ENCODE measurements at places on chromosomes 1 and 21.

- no peak for DNase-seq
Measured at GRCh38 chr1:185260611-185261010, 56.4 kb downstream of the IVNS1ABP start.

GRCh38 chr1:181504399-181504842 lies 21.1 kb downstream of the CACNA1E start:
- DNase-seq, result no peak

DNA sequence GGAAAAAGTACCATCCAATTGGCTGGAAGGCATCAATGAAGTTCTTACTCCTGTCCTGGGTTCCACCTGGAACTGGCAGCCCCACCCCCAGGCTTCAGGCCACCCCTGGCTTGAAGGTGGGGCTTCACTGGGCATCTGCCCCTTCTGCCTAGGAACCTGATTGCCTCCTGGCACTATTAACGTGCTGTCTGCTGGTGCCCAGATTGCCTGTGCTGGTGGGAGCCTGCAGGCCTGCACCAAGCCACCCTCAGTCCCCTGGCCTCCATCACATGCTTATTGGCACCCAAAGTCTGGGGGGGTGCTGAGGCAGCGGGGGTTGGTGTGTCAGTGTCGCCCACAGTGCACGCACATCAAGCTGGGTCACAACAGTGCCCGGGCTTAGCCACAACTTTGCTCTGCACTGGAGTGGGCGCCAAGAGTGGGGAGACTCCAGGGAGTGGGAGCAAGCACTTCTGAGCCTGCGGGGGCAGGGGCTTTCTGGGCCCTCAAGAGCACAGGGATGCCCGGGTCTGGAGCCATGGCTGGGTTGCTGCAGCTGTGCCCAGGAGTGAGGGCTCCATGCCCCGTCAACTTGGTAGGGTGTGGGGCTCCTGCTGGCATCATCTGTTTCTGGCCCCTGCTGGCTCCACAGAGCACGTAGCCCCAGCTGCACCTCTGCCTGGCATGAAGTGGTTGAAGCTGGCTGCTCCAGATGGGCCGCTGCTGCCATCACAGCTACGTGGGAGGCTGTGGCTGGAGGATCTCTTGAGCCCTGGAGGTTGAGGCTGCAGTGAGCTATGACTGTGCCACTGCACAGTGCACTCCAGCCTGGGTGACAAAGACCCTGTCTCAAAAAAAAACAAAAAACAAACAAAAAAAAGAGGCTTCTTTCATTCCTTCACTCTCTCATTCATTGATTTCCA lies 4.1 kb upstream of the LSM10 start:
- DNase-seq, result no peak

DNA sequence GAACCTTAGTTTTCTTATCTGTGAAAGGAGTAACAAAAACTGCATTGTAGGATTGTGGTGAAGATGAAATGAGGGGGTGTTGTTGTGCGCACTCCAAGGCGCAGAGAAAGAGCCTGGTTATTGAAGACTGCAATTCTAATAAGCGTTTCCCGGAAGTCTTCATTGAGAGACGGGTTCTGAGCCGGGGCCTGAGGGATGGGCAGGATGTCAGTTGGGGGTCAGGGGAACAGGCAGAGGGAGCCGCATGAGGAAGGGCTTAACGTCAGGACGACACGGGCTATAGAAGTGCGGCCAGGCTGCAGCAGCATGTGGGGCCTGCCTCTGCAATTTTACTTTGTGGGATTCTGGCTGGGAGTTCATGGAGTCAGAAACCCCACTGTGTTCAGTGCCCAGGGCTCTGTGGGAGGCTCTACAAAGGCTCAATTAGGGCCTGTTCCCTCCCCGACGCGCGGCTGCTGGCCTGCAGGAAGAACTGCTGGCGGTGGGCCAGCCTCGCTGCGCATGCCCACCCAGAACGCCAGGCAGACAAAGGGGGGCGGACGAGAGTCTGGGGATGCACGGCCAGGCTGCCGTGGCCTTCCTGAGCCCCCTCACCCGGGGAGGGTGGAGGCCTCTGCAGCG lies 20.7 kb downstream of the TRIM62 start:
- DNase-seq, result no peak

DNA sequence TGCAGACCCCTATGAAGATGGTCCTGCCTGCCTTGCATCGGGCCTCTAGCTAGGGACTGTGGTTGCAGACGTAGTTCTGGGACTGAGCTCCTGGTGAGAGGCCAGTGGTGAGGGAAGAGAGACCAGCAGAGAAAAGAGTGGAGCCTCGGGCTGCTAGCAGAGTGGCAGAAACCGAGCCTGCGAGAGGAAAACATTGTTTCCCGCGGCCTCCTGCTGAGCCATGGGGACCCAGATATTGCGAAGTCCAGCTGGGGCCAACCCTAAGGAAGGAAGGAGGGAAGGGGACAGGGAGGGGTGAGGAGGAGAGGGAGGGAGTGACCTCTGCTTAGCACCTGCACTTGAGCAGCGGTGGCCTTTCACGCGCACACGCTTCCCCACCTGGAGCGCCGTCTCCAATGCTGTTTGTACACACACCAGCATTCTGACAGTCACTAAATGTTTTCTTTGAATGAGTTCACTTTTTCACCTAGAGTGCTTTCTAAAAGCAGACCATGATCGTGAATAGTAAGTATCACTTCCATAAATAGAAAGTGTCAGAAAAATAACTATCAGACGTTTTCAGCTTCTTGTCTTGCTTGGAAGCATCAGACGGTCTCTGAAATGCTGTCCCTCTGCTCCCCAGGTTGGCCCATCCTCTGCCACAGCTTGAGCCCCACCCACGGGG lies 2.5 kb upstream of the FNDC10 start:
- DNase-seq, result no peak

- DNase-seq, result no peak
Measured at GRCh38 chr1:244352156-244352830, 99.4 kb downstream of the ADSS2 start.

DNA sequence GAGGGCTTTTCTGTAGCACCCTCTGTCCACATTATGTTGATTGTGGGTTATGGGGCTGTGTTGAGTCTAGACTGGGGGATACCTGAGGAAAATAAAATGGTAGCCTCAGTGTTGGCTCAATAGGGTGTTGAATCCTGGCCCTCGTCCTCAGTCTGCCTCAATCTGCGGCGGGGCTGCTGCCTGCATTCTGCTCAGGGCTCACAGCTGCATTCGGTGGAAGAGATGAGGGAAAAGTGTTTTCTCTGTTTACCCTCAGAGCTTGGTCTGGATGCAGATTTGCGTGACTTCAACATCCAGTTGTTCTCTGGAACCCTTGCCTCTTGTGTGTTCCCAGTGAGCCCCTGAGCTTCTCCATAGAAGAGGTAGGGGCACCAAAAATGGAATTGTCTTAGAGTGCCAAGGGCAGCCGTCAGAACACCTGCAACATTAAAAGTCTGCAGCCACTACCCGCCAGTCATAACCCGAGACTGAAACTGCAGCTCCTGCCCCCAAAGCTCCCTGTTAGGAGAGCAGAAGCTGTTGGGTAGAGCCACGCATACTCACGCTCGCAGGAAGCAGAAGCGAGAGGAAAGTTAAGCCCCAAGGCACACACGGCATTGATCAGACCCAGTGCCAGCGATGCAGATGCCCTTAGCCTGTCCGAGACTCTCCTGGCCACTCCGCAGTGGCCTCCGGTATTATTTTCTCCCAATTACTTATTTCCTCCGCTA lies 215.3 kb upstream of the C1orf174 start:
- DNase-seq, result no peak

- no peak for DNase-seq
Measured at GRCh38 chr1:159562680-159563079, 24.9 kb upstream of the APCS start.

DNA sequence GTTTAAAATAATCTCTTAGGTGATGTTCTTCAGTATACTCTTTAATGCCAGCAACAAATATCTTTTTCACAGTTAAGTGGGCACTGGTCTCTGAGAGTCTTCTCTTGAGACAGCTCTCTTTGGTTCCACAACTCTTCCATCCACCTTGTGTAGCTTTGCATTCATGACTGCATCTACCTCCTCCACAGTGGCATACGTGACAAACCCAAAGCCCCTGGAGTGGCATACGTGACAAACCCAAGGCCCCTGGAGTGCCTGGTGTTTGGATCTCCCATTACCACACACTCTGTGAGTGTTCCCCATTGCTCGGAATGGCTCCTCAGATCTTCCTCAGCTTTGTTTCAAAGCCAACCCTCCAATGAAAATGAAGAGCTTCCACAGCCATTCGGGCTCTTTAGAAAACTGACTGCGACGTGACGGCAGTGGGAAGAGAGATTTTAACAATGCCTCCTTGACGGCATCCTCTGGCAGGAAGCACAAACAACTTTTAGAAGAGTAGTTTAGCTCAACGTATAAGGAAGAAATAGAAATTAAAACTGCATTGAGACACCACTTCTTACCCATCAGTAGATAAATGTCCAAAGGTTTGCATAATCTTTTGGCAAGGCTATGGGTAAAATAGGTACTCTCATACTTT lies 45.8 kb downstream of the SLC30A7 start:
- no peak for DNase-seq

DNA sequence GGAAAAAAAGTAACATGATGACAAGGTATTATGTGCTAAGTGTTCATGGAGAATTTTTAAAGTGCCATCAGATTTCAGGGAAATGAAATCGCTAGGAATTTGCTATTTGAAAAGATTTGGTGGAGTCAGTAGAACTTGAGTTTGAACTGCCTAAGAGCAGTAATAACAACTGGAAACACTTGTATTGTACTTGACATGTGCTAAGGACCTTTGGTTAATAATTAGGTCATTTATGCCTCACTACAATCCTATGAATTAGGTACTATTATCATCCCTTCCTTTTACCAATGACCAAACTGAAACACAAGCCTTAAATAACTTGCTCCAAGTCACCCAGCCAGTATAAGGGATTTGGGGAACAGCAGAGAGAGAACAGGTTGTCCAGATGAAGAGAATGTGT lies 133.4 kb downstream of the NTNG1 start:
- DNase-seq, result no peak

- DNase-seq, result peak; percentile 48
Measured at GRCh38 chr1:110053552-110054428, 16.7 kb downstream of the ALX3 start.

GRCh38 chr1:234838182-234838581 lies 228.2 kb upstream of the IRF2BP2 start:
- no peak for DNase-seq

DNA sequence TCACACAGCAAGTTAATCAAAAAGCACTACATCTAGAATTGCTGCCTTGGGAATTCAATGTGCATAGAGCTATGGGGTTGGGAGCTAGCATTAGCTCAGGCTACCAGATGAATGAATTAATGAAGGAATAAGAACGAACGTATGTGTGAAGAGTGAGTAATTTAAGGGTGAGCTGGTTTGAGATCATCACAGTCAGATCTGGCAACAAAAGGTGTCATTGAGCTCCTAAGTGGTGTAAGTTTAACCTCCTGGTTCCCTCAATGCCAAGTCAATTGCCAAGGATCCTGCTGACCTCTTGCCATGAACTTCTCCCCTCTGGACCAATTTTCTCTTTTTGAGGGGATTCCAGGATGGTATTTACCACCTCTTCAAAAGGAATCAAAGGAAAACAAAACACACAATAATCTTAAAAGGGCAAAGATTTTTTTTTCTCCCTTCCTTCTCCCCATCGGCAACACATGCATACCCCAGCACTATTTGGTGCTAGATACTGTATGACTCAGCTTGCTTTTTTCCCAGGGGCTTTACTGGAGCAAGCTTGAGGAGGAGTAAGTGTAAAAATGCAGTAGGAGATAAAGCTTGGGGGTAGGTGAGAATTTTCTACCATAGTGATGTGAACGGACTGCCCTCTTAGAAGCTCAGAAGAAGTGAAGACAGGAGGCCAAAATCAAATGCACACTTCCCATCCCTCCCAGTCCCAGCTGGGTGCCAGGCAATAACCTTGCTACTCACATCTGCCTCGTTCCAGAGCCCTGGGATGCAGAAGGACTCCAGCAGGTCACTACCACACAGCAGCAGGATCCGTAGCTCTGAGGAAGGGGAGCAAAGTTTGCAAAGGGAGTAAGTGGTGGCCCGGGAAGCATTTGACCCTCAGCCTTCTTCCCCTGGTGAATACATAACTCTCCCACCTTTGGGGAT lies 92.0 kb downstream of the LAMC2 start:
- no peak for DNase-seq

DNA sequence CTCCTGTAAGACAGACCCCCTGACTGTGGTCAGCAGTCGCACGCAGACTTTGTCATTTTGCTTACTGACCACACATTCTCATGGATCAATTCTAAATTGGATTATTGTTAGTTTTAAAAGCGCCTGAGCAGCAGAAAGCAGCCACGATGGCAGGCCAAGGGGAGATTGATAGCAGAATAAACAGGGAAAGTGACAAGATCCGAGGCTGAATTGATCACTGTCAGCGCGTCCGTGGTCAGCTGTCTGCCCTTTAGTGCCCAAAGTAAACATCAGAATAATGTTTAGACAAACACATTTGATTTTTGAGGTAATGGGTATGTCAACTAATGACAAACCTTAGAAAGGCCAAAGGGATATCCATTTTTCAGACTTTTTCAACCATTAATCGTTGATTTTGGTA lies 426.8 kb downstream of the SETD4 start:
- no peak for DNase-seq

All from activated effector memory CD4-positive, alpha-beta T cell treated with Interleukin-2 at 50 U/mL for 16 hours (primary cell).